EH (cell line): ENCODE measurements at places on chromosomes 6 and 20.

DNA sequence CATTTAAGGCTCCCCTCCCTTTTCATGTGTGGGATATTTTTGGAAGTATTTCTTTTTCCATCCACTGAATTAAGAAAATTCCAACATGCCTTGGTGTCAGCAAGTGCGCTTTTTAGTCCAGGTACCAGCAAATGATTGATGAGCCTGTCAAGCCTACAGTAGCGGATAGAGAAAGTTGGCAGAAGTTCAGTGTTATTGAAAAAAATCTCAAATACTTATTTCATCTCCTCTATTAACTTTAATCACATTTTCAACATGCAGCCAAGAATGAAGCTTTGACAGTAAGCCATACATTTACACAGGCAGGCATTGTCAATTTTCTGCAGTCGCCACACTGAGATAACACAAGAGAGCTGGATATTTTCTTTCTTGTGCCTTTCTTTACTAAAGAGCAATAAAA is 50.4 kb downstream of the BLOC1S5 start:
- DNase-seq: no peak

- peak; percentile 84 for DNase-seq
Measured at GRCh38 chr6:11393713-11394627, 143.6 kb upstream of the TMEM170B start.

DNA sequence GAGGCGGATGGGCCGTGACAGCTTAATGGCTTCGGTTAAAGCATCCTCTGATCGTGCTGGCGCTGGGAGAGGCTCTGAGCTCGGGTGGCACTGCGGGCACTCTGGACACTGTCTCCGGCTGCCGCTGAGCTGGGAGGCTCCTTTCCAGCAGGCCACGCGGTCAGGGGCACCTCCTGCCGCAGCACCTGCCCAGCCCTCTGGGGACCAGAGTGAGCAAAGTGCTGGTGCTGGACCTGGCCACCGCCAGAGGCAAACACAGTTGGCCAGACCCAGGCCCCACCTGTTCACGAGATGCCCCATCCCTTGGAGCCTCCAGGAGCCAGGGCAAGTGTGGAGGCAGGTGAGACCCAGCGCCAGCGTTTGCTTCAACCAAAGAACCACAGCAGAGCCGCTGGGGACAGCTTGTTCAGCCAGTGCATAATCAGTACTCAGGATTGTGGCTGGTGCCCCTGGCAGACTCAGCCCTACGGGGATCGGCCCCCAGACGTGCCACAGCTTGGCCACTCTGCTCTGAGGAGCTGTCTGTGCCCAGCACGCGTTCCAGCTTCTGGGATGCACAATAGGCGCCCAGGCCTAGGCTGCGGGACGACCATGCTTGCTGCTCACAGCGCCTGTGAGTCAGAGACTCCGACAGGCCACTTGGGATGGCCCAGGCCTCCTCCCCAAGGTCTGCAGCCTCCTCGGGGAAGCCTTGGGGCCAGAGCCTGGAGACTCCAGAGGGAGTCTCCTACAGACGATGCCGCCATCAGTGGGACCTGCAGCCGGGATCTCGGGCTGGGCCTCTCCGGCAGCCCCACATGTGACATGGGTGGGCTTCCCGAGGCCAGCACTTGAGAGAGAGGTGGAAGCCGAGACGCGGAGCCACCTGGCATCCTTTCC is 38.2 kb upstream of the SLCO4A1 start:
- no peak for DNase-seq

DNA sequence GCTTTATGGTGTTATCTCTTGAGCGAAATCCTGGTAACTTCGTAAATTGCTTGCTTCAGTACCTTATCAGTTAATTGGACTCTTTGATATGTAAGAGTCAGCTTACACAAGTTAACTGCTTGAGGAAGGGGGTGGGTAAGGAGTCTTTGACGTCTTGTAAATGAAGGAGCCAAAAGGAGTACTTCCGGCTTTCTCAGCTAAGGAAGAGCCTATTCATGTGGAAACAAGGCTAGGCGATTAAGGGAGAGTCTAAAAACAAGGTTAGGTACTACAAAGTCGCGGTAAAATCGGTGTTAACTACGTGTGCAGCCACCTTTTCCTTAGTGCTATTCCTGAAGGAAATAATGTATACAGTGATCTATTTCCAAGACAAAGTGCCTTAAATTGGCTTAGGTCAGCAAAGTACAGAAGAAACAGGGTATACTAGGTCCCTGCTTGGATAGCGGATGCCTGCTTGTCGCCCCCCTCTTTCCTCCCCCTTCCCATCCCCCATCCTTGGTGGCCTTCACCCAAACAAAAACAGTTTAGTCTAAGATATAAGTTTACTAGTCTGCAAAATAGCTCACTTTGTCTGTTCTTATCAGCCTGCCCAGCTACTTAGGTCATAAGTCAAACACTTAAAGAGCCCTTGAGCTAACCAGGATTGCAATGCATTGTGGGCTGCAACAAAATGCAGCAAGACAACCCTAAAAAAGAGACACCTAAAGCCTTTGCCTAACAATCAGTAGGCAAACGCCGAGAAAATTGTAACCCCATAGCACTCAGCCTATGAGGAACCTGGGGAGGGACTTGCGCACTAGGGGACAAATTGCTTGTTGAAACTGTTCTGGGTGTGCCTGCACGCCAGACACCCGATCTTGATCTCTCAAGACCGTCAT is 147.3 kb downstream of the TRIM27 start:
- no peak for DNase-seq

DNA sequence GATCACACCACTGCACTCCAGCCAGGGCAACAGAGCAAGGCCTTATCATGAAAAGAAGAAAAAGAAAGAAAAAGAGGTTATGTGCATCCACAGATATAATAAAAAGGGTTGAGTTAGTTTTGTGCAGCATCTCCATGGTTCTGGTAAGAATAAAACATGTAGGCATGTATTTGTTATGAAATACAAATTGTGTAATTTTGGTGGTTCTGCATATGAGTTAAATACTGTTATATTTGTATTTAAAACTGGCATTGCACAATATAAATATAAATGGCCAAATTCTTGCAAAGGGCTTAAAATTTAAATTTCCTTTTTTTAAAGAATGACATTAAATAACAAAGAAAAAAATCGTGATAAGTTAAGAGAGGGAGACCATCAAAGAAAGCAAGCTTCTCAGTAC is 159.1 kb upstream of the PREP start:
- DNase-seq: no peak

GRCh38 chr6:35185302-35185681 is 28.5 kb upstream of the SCUBE3 start:
- peak; percentile 89 for DNase-seq

DNA sequence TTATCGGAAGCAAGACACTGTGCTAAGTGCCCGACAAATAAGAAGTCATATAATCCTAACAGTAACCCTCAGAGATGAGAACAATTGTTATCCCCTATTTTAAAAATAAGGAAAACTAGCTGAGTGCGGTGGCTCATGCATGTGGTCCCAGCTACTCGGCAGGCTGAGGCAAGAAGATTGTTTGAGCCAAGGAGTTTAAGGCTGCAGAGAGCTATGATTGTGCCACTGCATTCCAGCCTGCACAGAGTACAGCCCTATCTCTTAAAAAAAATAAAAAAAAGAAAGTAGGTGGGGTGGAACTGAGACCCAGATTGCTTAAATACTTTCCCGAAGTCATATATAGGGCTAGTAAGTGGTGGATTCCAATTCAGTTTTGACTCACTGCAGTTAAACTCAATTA is 84.7 kb downstream of the UST start:
- peak; percentile 75 for DNase-seq

DNA sequence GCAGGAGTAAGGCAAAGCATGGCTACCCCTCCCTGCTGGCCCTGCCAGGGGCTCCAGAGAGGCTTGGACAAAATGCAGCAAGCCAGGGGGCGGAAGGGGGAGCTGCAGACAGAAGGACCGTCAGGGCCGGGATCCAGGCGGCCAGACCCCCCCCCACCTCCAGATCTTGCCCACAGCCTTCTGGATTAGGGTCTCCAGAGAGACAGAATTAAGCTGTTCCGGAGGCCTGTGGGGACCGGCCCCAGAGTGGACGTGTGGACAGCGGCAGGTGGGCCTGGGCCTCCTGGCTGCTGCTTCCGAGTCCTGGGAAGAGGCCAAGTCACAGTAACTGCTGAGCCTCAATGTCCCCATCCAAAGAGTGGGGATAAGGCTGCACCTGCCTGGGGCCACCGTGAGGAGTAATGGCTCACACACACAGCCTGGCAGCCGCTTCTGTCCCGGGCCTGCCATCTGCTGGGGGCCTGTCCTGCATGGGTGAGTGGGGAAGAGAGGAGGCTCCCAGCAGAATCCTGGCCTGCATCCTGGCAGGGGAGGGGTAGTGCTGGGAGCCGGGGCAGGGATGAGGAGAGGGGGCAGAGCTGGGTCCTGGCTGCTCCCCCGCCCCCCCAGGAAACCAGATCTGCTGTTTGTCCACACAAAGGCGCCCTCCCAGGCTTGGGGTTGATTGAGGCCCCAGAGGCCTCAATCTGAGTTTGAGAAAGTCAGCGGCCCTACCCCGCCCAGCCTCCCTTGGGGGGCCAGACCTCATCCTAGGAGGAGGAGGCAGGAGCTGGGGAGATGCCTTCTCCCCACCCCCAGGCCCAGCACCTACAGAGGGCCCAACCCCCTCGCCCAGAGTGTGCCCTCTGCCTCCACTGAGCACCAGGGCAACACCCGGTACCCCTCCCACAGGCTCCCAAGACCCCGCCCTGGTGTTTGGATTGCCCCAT is 3.9 kb downstream of the LAMA5 start:
- no peak for DNase-seq

- DNase-seq: no peak
Measured at GRCh38 chr6:142676027-142676443, 268.9 kb downstream of the HIVEP2 start.

- peak; percentile 88 for DNase-seq
Measured at GRCh38 chr6:149895833-149896271, 2.1 kb downstream of the RAET1E start.

DNA sequence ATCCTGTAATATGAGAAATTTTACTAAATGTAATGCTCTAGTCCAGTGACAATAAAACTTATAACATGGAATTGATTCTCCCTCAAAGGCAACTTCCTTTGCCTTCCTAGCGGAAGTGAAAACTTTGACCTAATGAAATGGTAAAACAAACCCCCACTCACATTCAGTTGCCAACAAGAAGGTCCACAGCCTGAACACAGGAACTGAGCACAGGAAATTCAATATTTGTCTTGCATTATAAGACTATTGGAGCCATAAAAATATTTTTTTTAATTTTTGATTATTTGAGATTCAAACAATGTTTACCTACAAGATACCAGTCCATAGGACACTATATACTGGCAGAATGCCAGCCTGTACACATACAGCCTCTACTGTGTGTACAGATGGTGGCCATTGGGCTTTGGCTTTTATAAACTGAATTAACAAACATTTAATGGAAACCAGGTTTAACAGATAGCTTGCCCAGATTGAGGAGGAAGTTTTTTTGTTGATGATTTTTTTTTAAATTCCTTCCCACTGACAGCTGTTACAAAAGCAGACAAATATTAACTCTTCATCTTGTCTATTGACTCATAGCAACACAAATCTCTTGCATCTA is 481.5 kb upstream of the JAG1 start:
- DNase-seq: no peak

- DNase-seq: no peak
Measured at GRCh38 chr6:101208152-101208551, 185.4 kb upstream of the GRIK2 start.

DNA sequence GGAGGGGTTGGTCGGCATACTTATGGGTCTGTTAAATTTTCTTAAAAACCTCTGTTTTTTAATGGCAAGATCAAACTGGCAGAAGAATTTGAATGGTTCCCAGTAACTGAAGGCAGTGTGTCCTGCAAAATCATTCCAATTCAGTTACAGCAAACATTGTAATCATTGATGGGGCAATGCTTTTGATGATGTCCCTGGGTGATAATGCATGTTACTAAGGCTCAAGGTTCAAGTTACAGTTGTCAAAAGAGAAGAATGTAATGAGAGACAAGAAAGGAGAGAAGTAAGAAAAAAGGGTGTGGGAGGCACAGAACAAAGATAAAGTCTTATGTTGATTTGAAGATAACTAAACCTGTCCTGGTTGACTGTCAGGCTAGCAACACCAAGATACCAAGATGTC is 54.9 kb downstream of the CEP162 start:
- no peak for DNase-seq

GRCh38 chr20:57251344-57251743 is 15.1 kb downstream of the BMP7 start:
- DNase-seq: peak; percentile 3

GRCh38 chr6:63584566-63584965 is 12.3 kb downstream of the LOC128125822 start:
- DNase-seq: no peak

DNA sequence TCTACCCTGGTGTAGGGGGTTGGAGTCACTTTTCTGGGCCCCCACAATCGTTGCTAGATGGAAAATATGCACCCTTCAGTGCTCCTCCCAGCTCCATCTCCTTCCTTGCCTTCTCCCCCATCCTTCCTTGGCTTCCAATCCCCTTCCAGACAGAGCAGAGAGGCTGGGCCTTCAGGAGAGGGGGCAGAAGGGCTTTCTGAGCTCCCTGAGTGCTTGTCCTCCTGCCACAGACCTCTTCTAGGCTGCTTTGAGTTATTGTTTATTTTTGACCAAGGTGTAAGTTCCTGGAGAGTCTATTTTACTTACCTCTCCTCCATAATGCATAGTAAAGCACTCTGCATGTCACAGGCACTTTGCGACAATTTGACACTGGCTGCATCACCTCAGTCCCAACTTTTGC is 96.4 kb upstream of the CNKSR3 start:
- DNase-seq: no peak

- no peak for DNase-seq
Measured at GRCh38 chr20:63837479-63837878, 6.4 kb upstream of the ZBTB46 start.

DNA sequence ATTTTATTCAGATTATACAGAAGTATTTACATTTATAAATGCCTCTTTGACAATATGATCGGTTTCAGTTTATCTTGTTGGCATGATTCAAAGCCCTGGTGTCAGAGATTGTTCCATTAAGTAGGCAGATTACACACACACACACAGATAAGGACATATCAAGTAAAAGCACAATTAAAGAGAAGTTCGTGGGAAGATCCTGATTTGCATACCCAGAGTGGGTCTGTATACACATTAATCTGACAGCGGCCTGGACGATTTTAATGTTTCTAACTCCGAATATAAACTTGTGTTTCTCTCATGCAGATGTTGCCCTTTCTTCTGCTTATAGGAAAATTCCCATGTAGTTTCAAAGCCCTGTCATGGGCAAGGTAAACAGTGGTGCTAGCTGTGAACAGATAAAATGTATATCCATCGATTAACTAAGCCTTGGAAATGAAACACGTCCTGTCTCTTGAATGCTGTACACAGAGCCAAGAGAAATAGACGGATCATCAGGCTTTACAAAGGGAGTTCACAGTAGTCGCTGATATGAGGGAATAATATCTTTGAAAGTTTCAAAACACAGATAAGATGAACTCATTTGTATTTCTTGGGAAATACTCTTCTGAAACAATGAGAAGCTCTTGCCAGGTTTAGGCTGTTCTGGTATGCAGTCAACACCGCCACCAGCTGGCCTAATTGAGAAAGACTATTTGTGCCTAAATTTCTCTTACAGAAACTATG is 108.2 kb upstream of the GMDS start:
- peak; percentile 74 for DNase-seq

GRCh38 chr6:146914489-146915483 is 289.4 kb upstream of the STXBP5 start:
- DNase-seq: peak; percentile 98
